ENCODE measurements at places on chromosomes 1 and 21.

DNA sequence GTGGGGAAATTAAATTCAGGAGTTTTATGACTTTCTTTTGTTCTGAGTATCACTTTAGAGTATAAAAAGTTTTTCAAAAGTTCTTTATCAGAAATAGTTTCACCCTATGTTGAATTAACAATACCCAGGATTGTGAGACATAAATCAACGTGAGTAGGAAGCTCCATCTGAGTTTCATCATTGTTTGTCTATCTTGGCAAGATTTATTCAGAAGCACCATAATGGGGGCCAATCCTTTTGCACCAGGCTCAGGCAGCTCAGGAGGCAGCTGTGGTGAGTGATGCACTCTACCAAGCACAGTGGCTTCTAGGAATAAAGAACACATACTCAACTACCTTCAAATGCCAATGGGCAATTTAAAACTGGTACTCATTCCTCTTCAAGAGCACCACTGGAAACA lies 12.0 kb downstream of the CREG1 start:
- DNase-seq, result no peak

DNA sequence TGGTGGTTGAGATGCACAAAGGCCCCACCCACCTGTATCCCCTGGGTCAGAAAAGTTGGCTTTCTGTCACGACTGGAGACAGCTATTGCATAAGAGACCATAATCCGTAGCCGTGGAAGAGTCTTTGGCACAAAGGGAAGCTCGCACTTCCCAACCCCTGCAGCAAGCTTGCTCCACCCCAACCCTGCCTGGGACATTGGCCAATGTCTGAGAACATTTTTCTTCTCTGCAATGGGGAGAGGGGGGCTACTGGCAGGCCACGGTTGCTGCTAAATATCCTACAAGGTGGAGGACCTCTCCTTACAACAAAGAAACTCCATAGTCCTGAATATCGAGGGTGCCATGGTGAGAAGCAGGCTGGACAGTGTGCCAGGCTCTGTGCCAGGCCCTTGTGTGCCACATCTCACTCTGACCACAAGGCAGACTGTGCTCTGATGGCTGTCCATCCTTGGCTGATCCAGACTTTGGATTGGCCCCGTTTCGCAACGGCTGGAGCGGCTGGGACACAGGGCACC lies 104.1 kb downstream of the CSMD2 start:
- no peak for DNase-seq

GRCh38 chr1:221470000-221470698 lies 271.7 kb downstream of the DUSP10 start:
- no peak for DNase-seq

GRCh38 chr1:81937791-81938450 lies 137.2 kb downstream of the ADGRL2 start:
- DNase-seq, result no peak

- no peak for DNase-seq
Measured at GRCh38 chr1:25620211-25620610, 3.6 kb downstream of the MAN1C1 start.

- DNase-seq, result no peak
Measured at GRCh38 chr1:233342086-233342485, 14.6 kb downstream of the MAP3K21 start.

- no peak for DNase-seq
Measured at GRCh38 chr1:22830041-22830566, 119.5 kb downstream of the EPHB2 start.
